ENCODE measurements at places on chromosomes 6 and 20.

DNA sequence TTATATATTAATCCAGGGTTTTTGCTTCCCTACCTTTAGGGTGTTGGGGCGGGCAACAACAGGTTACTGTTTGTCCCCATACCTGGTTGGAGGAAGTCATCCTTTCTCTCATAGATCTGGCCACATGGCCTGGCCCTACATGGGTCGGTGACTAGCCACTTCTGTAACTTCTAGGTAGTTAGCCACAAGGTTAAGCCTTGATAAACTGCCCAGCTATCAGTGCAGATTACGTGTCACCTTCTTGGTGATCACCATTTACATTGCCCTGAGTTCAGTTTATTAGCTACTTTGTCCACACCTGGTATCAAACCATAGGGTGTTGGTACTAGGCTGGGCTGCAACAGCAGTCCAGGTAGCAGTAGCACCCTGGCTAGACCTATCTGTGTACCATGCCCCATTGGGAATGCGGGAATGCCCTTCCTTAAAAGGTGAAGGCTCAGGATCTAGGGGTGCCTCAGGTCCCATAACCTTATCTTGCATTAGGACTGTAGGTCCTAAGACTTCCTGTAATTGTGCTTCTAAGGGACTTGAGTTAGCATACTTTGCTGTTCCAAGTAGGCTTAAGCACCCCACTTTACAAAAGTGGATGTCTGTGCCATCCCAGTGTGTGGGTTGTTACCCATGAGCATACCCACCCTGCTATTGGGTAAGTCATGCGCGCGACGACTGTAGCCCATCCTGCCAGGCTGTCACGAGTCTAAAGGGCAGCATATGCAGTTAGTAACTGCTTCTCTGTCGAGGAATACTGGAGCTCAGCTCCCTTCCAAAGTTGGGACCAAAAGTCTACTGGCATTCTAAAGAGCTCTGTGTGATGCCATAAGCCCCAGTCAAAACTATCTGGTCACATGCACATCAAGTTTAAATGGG is 5.2 kb downstream of the ZKSCAN3 start:
- DNase-seq = no peak

- no peak for DNase-seq
Measured at GRCh38 chr20:36320261-36320897, 14.2 kb downstream of the DLGAP4 start.

GRCh38 chr20:63536241-63536977 is 767 bp downstream of the PTK6 start:
- no peak for DNase-seq

- DNase-seq = no peak
Measured at GRCh38 chr6:4655196-4656025, 120.8 kb upstream of the CDYL start.

- DNase-seq = no peak
Measured at GRCh38 chr6:971981-972640, 279.2 kb upstream of the EXOC2 start.

DNA sequence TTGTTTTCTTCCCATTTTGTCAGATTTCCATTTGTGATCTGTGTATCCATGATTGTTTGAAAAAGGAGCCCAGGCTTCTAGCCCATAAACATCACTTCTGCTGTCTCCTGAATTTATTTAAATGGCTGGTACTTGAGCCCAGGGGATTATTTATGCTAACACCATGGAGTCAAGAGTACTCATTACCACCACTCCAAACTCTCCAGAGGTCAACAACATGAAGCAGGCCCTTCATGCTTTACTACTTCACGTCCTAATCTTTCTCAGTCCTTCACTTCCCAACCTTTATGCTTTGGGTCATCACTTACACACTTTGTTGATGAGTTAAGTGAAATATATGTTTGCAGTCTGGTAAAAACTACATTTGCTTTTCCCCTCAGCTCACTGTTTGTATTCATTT is 247.8 kb downstream of the BMP2 start:
- no peak for DNase-seq

- no peak for DNase-seq
Measured at GRCh38 chr6:14964556-14965270, 281.2 kb upstream of the JARID2 start.

GRCh38 chr6:151352410-151353396 is 38.7 kb downstream of the ZBTB2 start:
- DNase-seq = no peak

DNA sequence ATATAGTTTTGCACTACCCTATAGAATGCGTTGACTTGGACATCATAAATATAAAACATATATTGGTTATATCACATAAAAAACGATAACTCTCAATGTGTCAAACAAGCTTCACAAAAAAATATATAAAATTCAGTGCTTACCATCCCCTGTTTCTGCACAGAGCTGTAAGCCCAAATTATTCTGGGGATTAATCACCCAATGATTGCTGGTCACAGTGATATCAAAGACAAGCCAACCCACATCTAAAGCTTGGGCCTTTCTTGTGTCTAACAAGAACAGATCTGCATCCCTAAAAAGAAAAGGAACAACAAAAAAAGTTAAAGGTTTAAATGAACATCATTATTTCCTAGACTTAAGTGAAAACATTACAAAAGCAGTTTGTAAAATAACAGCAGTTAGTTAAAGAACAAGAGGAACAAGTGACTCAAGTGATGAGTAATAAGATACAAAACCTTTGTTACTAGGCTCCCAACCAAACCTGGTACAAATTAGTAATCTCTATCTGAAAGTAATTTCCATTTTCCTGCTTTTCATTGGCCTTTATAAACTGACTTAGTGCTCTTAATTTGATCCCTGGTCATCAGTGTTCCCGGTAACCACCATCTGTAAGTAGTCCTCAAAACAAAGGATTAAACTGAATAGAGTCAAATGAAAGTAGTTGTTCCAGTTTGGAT is 81.1 kb downstream of the BMP5 start:
- DNase-seq = no peak

GRCh38 chr6:5205877-5206850 is 54.6 kb downstream of the LYRM4 start:
- no peak for DNase-seq

- no peak for DNase-seq
Measured at GRCh38 chr20:24779946-24780345, 169.1 kb upstream of the CST7 start.

DNA sequence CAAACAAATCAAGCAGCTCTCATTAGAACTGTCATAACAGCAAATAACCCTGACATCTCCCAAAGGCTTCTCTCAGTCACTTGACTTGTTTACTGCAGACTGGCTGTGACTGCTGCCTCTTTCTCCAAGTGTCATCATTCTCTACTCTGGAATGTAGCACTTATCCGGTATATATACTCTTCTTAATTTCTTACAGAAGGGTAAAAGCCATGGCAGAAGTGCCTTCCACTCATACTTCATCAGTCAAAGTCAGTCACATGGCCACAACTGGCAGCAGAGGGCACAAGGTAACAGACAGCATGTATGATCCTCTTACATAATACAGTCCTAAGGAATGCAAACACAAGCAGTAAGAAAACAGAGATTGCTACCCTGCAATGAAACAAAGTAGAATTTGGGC is 9.3 kb downstream of the NAPB start:
- DNase-seq = no peak

DNA sequence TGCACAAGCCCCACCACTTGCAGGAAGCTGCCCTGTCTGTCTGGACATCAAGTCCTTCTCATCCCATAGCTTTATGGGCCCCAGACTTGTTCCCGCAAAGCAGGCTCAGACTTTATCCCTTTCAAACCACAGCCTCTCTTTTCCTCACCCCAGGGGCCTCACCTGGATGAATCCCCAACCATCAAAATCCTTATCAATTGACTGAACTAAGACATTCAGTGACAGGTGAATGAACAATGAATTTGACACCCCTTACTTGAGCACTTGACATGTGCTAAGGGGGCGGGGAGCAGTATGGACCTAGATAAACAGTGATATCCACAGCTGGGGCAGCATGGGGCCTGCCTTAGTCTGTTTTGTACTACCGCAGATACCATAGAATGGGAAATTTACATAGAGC is 5.0 kb downstream of the RAB44 start:
- no peak for DNase-seq

DNA sequence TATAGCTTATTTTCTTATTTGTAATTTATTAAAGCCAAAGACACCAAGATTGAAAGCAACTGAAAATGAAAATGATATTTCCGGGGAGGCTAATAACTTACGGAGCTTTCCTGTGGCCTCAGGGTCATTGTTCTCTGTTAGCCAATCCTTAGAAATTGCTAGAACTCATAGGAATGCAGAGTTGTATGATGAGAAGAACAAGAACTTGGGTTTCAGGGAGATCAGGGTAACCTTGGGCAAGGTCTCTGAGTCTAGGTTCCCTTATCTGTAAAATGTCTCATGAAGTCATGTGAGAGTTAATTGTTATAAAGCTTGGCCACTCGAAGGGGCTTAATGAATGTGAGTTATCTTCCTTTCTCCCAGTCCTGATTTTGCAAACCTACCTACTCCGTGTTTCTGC is 20.1 kb upstream of the SERINC3 start:
- no peak for DNase-seq

- no peak for DNase-seq
Measured at GRCh38 chr6:106318061-106318460, 7.5 kb downstream of the ATG5 start.

GRCh38 chr6:137399881-137400443 is 94.2 kb downstream of the OLIG3 start:
- no peak for DNase-seq

DNA sequence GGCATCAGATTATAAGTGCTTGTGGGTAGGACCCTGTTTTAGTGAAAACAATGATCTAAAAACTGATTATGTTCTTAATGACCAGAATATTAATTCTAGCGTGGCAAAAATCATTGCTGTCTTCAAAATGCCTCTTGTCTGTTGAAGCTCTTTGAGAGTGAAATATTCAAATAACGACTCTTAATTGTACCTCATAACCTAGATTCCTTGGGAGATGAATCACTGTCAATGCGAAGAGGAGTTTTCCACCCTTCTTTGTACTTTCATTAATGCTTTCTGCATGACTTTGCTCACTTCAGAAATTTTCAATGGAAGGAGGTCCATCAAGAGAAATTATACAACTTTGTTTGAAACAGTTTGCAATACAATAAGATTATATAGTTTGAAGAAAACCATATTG is 71.5 kb downstream of the CRYBG1 start:
- DNase-seq = no peak

DNA sequence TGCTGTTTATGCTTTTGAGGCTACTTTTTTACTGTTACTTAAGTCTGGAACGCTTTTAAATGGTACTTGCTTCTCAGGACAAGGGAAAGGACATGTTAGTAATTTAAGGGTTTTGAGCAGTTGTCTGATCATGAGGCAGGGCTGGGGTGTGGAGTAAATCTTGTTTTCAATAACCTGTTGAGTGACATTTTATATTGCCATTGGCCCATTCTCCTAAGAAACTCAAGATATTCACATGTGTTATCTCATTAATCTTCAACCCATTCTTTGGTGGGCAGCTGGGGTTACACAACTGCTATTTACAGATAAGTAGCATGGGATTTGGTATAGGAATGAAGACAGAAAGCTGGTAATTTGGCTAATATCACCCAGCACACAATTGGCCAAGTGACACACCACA is 44.6 kb upstream of the IL17A start:
- DNase-seq = no peak

DNA sequence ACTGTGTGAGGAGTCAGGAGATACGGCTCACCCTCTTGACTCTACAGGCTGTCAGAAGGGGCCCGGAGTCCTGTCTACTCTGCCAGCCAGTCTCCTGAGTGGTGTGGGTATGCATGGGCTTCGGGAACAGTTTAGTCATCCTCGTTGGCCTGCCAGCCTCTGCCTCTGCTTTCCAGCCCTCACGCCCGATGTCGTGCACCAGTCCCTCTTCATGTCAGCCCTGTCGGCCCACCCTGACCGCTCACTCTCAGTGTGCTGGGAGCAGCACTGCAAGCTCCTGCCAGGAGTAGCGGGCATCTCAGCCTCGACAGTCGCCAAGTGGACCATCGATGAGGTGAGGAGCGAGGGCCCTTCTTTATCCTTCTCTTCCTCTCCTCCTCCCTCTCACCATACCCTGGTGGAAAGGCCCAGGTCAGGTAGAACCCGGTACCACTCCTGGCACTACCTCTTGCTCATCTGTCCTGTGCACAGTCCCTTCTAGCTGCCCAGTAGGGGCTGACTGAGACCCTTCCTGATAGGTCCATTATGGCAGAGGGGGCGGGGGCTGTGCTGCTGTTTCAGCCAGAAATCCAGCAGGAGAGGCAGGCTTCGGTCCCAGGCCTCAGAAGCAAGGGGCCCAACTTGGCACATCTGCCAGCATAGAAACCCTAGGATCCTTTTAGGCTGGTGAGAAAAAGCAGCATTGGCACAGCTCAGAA is 18.7 kb upstream of the SGK2 start:
- DNase-seq = no peak

DNA sequence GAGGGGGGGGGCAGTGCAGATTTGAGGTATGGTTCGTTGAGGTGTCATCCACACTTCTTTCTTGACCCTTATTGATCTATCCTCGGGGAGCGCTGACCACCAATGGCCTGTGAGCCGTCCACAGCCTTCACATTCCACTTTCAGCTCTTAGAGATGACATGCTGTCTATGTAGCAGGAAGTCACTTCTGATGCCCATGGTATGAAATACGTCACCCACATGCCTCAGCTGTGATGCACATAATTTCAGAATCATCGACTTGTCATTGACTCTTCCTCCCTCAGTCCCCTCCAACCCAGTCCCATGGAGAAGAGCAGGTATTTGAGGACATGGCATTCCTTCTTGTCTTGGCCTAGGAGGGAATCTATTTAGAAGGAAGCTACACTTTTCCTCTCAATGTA is 4.7 kb upstream of the ADGRF5 start:
- DNase-seq = no peak

DNA sequence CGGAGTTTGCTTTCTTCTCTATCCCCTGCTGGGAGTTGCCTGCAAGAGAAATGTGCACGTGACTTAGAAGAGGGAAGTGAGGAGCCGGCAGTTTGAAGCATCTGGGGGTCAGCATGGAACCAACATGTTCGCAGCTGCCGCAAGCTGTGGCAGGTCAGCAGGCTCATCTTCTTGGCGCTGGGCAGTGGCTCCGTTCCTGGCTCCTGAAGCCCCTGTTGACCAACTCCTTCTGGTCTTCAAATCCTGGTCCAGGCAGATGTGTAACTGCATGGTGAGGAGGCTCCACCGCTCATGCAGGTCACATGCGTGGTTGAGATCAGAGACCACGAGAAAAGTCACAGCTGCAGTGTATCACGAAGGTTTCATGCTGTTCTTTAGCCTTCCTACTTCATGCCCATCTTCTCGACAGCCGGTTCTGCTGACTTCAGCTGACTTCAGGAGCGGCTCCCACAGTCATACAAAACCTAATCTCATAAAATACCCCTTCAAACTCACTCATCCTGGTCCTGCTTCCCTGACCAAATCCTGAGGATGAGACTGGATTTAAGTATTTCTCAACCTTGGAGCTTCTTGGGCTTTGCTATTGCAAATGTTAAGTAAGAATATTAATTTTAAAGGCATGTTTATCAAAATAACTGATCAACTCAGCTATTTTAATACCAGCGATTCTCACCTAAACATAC is 44.9 kb upstream of the BCAS1 start:
- no peak for DNase-seq

- no peak for DNase-seq
Measured at GRCh38 chr20:37471741-37472235, 49.3 kb upstream of the NNAT start.

- DNase-seq = no peak
Measured at GRCh38 chr6:14932485-14933182, 313.2 kb upstream of the JARID2 start.

Measured in activated CD4-positive, alpha-beta T cell treated with anti-CD3 and anti-CD28 coated beads for 24 hours (primary cell).